ENCODE measurements at places on chromosomes 6 and 20.

- DNase-seq, result peak; percentile 84
Observed at GRCh38 chr6:89412071-89413005, at the start of gene RRAGD. TSS of gene RRAGD (minus strand) at chr6:89412273. CDS start at chr6:89411993, 280 bp downstream.

- no peak for DNase-seq
Observed at GRCh38 chr20:10806539-10806938, 132.7 kb upstream of the JAG1 start.

DNA sequence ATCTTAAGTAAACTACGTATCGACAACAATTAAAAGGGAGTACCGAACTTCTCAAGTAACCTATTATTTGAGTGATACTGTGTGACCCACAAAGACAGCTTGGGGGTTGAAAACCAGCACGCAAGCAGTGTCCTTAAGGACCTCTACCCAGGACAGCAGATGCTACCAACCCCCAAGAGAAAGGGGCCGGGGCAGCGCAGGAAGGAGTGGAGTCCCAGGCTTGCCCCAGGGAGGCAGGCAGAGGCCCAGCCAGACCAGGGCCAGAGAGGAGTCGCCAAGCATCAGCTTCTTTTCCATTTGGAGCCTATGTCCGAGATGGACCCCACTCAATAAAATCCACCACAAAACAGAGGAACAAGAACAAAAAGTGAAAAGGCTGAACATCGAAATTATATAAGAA is 11.9 kb downstream of the DIDO1 start:
- DNase-seq, result no peak

GRCh38 chr6:122459240-122459639 is 12.4 kb downstream of the SERINC1 start:
- no peak for DNase-seq

DNA sequence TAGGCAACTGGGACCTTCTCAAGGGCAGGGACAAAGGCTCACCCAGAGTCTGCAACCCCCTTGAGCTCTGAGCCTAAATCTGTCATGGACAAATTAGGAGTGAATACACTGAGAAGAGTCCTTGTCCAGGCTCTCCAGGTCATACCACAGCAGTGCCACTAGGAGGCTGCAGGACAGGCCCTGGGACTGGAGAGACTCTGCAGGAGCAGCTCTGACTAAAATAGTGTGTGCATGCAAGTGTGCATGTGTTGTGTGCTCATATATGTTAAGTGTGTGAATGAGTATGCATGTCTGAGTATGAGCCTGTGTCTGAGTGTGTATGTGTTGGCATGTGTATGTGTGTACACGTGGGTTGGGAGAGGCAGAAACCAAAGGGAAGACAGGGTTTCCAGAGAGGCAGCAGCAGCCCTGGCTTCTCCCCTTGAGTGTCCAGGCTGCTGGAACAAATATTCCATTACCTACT is 27.1 kb downstream of the MRPL14 start:
- peak; percentile 57 for DNase-seq

- DNase-seq, result no peak
Observed at GRCh38 chr6:46174904-46175303, 4.1 kb upstream of the ENPP5 start.

DNA sequence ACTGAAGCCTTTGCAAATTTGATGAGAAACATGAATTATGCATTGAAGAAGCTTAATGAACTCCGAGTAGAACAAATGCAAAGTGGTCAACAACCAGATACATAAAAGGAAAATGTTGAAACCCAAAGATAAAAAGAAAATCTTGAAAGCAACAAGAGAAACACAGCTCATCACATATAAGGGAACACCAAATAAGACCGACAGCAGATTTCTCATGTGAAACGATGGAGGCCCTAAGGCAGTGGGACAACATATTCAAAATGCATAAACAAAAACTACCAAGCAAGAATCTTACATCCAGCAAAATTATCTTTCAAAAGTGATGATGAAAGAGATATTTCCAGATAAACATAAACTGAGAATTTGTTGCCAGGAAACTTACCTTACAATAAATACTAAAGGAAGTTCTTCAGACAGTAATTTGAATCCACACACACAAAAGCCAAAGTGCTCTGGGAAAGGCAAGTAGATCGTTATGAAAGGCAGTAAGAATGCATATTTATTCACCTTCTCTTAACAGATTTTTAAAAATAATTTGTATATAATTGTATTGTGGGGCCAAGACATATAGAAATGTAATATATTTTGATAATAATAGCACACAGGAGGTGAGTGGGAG is 22.5 kb downstream of the SLC52A3 start:
- DNase-seq, result peak; percentile 23

GRCh38 chr6:98635191-98635590 is 199.2 kb upstream of the POU3F2 start:
- DNase-seq, result no peak

DNA sequence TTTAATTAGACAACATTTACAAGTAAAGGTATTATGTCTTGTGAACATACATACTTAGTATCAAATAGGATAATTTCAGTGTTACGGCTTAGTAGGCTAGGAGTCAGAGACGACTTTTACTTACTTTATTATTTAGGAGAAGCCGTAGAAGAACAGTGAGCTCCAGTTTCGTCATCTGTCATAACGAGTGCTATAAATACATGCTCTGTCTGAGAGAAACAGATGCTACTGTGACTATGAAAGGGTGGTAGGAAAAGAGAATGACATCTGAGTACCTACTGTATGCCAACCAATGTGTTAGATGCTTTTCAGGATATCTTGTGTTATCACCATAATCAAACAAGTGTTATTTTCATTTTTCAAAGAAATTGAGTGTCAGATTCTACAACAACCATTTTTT is 119.0 kb downstream of the EYA4 start:
- no peak for DNase-seq

GRCh38 chr6:150328744-150329405 is 39.9 kb upstream of the IYD start:
- no peak for DNase-seq

GRCh38 chr6:77455271-77455670 is 8.0 kb downstream of the HTR1B start:
- DNase-seq, result no peak

DNA sequence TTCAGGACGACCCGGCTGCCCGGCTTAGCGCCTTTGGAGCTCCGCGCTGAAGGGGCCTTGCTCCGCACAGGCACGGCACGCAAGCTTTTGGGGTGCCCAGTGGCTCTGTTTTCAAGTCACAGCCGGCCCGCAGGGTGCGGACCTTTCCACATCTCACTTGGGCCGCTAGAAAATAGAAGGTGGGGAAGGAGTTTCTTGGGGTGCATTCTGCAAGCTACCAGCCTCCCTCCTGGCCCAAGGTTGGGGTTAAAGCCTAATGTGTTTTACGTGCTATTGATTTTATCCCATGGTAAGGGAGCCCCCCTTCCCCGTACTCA is 561 bp downstream of the KAT14 start:
- no peak for DNase-seq

- DNase-seq, result no peak
Observed at GRCh38 chr20:40754339-40754943, 65.4 kb upstream of the MAFB start.

GRCh38 chr6:1040393-1040792 is 271.5 kb upstream of the FOXQ1 start:
- no peak for DNase-seq

DNA sequence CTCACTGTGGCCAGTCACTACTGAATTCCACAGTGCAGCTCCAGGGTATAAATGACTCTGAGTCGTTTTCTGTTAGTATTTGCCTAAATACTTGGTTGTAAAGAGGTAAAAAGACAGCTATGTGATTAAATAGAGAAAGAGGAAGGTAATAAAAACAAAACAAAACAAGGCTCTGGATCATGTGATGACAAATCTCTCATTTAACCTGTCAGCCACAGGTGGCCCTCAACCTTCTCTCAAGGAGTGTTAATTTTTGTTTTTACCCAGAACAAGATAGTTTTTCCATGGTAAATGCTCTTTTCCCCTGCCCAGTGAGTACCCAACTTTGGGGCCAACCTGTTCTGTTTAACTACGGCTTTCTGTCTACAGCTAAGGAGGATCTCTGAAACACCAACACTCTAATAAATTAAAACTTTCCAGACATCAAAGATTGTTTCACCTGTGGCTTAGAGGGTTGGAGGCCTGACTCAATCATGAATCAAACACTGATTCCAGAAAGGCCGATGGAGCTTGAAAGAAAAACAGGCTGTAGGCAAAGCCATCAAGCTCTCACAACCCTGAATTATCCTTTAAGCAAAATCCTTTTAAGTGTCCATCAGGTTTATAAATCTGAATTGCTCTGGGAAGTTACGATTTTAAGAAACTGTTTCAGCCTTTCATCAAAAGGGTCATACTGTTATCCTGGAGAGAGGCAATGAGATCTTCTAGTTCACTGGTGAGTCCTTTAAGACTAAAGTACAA is 81.5 kb upstream of the BCLAF1 start:
- DNase-seq, result no peak

DNA sequence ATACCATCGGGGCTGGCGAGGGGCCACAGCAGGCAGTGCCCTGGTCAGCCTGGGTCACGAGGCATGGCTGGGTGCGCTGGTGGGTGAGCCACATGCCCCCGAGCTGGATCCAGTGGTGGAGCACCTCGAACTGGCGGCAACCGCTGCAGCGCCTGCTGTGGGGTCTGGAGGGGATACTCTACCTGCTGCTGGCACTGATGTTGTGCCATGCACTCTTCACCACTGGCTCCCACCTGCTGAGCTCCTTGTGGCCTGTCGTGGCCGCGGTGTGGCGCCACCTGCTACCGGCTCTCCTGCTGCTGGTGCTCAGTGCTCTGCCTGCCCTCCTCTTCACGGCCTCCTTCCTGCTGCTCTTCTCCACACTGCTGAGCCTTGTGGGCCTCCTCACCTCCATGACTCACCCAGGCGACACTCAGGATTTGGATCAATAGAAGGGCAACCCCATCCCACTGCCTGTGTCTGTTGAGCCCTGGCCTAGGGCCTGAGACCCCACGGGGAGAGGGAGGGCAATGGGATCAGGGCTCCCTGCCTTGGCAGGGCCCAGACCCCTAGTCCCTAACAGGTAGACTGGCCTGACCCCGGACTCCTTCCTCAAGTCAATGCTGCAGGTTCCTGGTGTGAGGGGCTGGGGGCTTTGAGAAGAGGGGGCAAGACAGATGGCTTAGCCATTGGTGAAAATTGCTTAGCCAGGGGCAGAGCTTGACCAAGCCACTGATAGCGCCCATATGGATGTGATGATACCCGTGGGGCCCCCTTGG is 598 bp downstream of the TMEM239 start:
- DNase-seq, result peak; percentile 16
